ENCODE measurements at places on chromosomes 7 and 10.

GRCh38 chr10:75049316-75050148 is 61.9 kb upstream of the SAMD8 start:
- DNase-seq, result no peak

DNA sequence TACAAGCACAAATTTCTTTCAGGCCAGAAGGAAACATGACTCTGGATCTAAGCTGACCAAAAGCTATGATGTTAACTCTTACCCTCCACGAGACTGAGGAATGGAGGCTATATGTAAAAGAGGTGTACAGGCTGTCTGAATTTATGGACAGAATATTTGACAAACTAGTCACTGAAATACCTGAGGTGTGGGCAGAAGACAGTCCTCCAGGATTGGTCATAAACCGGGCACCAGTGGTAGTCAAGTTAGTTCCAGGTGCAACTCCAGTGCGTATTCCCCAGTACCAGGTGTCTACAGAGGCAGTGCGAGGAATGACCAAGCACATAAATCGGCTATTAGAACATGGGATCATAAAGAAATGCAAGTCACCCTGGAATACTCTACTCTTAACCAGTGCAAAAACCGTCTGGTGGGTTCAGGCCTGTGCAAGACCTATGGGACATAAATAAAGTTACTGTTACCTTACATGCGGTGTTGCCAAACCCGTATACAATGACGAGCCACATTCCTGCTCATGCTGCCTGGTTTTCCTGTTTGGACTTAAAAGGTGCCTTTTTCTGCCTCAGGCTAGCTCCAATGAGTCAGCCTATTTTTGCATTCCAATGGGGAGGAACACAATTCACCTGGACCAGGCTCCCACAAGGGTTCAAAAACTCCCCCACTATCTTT is 6.7 kb upstream of the CYREN start:
- no peak for DNase-seq

DNA sequence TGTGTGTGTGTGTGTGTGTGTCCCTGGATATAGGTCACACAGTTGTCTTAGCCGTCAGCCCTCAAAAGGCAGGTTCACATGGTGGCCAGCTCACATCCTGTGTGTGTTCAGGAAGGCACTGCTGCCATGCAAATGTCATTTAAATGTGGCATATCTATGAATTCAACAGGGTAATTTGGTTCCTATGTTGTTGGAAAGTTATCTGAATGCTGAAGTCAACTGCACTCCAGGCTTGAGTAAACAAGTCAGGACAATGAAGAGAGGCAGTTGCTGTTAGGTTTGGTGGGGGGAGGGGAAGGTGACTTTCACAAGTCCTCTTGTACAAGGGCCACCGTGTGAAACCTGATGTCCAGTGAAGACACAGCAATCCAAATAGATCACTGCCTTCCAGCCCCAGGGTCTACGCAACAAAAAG is 61.1 kb downstream of the PTPRE start:
- no peak for DNase-seq

GRCh38 chr10:75972491-75973276 is 541.3 kb downstream of the LRMDA start:
- DNase-seq, result no peak

- no peak for DNase-seq
Measured at GRCh38 chr7:13024121-13024674, 336.8 kb downstream of the ARL4A start.

GRCh38 chr7:90455163-90456030 is 14.0 kb upstream of the PTTG1IP2 start:
- peak; percentile 46 for DNase-seq

- DNase-seq, result no peak
Measured at GRCh38 chr10:49578392-49578791, 31.7 kb upstream of the SLC18A3 start.

GRCh38 chr7:70636169-70636568 is 495.8 kb upstream of the GALNT17 start:
- no peak for DNase-seq

DNA sequence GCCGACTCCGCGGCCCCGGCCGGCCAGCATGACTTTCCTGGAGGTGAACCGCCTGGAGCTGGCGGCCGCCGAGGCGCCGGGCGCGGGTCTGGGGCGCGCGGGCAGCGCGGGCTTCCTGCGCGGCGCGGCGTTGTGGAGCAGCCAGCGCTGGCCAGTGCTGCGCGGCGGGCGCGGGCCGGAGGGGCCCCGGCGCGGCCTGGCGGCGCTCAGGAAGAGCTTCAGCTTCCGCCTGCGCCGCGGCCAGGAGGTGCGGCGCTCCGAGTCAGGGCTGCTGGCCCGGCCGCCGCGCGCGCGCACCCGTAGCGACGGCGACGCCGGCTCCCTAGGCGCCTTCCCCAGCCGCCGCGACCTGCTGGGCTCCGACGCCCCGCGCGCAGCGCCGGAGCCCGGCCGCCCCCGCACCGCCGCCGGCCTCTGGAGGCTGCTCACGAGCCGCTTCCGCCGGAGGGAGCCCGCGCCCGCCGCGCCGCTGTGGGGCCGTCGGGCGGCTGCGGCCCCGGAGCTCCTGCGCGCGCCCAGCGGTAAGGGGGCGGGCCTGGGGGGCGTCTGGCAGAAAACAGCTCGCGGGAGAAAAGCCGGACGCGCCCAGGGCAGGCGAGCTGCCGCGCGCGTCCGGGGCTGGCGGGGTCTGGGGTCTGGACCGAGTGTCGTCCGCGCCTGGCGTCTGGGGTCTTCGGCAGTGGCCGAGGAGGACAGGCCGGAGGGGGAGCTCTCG is 29.0 kb downstream of the AGAP3 start:
- DNase-seq, result peak; percentile 23

DNA sequence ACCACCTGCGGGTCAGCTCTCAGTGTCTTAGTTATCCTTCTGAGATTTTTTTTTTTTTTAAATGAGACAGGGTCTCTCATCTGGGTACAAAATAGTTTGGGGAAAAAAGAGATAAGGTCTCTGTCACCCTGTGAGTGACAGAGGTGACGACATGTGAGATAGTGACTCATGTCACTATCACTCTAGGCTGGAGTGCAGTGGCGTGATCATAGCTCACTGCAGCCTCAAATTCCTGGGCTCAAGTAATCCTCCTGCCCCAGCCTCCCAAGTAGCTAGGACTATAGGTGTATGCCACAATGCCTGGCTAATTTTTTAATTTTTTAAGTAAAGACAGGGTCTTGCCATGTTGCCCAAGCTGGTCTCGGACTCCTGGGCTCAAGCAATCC is 10.4 kb downstream of the BLVRA start:
- DNase-seq, result no peak

GRCh38 chr7:128347647-128348097 is 4.0 kb upstream of the RBM28 start:
- peak; percentile 53 for DNase-seq

DNA sequence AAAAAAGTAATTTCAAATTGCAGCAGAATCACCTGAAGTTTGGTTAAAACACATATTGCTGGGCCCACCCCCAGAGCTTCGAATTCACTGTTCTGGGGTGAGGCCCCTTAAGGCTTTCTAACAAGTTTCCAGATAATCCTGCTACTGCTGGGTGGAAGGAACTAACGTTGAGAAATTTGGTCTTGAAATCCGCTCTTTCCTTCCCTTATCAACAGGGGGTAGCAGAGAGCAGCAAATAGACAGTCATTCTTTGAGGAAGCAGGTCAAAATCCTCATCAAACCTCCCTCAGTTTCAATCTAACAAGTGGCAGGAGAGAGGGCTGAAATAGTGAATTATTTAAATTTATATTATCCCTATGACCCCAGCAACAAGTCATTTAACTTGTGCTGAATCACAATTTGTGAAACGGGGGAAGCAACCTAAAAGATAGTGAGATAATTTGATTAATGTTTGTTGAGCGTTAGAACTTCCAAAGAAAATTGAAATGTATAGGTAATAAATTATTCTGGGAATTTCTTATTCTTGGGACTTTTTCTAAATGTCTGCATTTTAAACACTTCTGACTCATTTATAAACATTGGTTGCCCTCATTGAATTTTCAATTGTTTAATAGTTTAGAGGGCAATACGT is 21.7 kb upstream of the MALSU1 start:
- DNase-seq, result peak; percentile 71

DNA sequence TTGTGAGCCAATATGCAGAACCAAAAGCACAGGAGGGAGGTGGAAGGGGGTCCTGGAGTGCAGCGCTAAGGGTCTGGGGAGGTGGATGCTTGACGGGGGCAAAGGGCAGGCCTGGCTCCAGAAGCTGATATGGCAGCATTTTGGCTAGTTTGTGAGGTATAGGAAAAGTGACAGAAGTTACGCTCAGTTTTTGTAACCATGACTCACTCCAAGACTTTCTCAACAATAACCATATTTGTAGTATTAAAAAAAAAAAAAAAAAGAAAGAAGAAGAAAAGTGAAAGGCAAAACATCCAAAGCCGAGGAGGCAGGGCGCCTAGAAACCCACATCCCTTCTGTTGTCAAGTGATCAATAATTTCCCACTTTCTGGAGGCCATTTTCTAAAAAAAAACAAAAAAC is 92.3 kb downstream of the RNF216 start:
- peak; percentile 70 for DNase-seq

DNA sequence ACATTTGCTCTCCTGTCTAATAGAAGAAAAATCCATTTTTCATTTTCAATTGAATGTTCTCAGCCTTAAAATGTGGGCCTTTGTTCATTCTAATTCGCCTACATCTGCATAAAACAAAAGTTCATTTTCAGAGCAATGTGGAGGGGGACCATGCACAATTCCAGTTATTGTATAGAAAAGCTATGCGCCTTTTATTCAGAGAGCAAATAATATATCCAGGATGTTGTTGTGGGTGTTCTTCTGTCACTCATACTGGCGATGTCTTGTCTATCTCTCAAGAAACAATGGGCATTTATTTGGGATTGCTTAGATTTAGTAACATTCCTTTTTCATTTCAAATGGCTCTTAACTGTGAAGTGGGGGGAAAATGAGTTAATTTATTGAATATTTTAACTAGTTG is 56.4 kb downstream of the KIF5B start:
- no peak for DNase-seq

- DNase-seq, result peak; percentile 8
Measured at GRCh38 chr10:111360260-111360925, 283.6 kb downstream of the ADRA2A start.

GRCh38 chr10:113889911-113890310 is 35.5 kb downstream of the NHLRC2 start:
- DNase-seq, result no peak

DNA sequence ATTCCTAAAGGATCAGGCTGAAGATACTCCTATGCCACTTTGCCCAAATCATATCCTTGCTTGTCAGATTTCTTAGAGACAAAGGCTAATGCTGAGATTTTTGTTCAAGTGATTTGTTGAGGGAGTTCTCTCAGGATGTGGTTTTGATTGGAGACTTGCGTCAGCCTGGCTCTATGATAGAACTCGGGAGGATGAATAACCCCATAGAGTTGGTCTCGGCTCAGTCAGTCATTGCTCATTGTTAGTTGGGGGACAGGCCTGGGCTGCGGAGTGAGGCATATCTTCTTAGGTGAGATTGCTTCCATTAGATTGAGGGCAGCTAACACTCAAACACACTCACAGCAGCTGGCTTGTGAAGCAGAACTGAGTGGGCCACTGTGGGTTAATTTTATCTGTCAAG is 203.4 kb downstream of the KIF20B start:
- DNase-seq, result no peak

DNA sequence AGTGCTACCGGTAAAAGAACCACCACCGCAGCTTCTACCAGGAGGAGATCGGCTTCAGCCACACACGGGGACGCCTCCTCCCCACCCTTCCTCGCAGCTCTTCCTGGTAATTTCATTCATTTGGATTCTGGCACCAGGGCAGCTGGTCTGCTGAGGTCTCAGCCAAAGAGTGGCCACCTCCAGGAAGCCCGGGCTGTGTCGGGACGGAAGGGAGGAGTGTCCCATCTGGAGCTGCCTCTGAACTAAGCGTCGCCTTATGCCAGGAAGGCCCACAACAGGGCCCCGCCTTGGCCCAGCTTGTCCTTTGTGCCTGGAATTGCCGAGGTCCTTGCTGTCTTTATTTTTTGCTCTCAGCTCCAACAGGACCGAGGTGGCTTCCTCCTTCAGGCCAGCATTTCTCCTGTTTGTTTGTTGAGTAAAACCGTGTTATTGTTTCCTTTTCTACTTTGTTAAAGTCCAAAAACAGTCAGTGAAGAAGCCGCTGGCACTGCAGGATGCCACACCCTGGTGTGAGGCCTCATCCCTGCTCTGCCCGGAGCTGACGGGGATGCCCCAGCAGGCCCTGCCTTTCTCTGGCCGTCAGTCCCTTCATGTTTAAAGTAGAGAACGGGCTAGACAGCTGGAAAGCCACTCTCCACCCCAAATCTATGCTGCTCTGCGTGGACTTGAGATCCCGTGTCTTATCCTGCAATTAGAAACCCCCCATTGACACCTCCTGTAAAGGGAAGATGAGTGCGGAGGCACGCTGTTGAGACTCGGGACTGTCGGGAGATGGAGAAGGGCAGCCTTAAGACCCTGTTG is 24.5 kb upstream of the TTYH3 start:
- no peak for DNase-seq

DNA sequence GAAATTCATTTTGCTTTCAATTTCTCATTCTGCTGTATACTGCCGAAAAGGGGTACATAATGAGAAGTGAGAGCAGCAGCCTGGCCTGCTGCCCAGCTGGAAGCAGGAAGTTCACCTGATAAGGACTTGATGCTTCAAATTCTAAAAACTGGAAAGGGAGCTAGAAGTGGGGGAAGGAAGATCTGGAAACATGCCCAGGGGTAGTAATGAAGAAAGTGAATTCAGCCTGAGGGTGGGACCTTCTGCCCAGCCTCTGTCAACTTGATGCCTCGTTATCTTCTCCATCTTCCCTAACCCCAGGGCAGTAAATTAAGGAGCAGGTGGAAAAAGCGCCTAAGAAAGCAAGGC is 69.4 kb downstream of the ARMH3 start:
- no peak for DNase-seq

DNA sequence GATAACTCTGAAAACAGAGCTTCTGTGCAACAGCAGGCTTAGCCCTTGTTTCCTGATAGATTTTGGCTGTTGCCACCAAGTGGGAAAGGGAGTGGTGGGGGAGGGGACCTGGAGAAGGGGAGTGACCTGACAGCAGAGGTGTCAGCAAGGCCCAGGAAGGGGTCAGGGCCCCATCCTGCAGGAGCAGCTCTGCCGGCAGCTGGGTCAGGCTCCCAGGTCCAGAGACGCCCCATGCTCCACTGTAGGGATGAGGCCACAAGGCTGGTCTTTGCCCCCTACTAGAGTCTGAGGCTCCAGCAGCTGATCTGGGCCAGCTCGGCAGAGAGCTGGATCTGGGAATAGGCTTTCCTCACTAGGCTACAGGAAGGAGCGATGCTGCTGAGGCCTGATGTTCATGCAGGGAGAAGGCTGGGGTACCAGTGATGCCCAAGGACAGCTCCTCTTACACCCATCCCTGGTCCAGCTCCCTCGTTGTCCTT is 44.0 kb upstream of the ZMIZ1 start:
- DNase-seq, result no peak

GRCh38 chr10:114083040-114083439 is 39.4 kb downstream of the ADRB1 start:
- DNase-seq, result no peak
